ENCODE measurements at places on chromosomes 12 and 14. TPM values are rescaled to one million over a fixed set of nuclear protein-coding genes. Genes with fewer than 3 reads are reported as not detected.

Gene KRT74
- total RNA-seq: not detected

Gene FOXN3
- total RNA-seq: 127 TPM

Gene ASCL1
- total RNA-seq: not detected

Gene SDR9C7
- total RNA-seq: not detected

Gene CPNE8
- total RNA-seq: 5.5 TPM

Gene CLEC9A
- not detected for total RNA-seq

Gene GDF3
- not detected for total RNA-seq

Gene A2ML1
- not detected for total RNA-seq

Gene GLT8D2
- total RNA-seq: 0.33 TPM

Gene NEUROD4
- total RNA-seq: not detected

DNA sequence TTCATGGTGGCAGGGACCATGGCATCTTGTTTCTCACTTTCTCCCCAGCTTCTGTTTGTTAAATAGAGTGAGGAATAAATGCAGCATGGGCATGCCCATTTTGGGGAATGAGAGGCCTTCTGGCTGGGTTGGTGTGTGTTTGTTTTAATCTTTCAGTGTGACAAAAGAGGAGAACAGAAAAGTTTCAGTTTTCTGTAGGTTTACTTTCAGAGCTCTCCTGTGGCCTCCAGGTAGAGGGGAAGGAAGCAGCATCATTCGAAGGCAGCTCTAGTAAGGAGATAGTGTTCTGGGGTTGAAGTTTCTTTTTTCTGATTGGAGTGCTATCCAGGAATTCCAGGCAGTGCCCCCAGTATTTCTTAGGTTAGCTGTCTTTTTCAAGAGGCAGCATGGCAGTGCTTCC, 15.3 kb downstream of the MSRB3 start:
- peaks cover 11% of the 10 kb centered on the region for H3K27me3 ChIP-seq
- DNase-seq: no peak
- H3K27ac ChIP-seq: no peak overlapping the region
- no peaks in the 10 kb centered on the region for H3K4me1 ChIP-seq

- H3K36me3 ChIP-seq: peaks cover under 1% of the 10 kb centered on the region
- H3K4me1 ChIP-seq: no peaks in the 10 kb centered on the region
- no peak overlapping the region for H3K27ac ChIP-seq
- no peak for DNase-seq
Measured at GRCh38 chr12:125734137-125734536, 668.9 kb downstream of the AACS start.

- no peak overlapping the region for H3K27ac ChIP-seq
- no peaks in the 10 kb centered on the region for H3K4me1 ChIP-seq
- H3K27me3 ChIP-seq: no peaks in the 10 kb centered on the region
- no peak overlapping the region for H3K4me3 ChIP-seq
- no peak for DNase-seq
Measured at GRCh38 chr14:77950371-77951063, 150.6 kb downstream of the ADCK1 start.

- no peaks in the 10 kb centered on the region for H3K4me1 ChIP-seq
- DNase-seq: no peak
- H3K27ac ChIP-seq: no peak overlapping the region
- H3K36me3 ChIP-seq: no peaks in the 10 kb centered on the region
- H3K27me3 ChIP-seq: no peaks in the 10 kb centered on the region
Measured at GRCh38 chr14:34895277-34895676, 20.1 kb upstream of the BAZ1A start.

- peaks cover 45% of the 10 kb centered on the region for H3K27me3 ChIP-seq
- no peaks in the 10 kb centered on the region for H3K4me1 ChIP-seq
Measured at GRCh38 chr12:96698521-96698920, 208.5 kb upstream of the NEDD1 start.

DNA sequence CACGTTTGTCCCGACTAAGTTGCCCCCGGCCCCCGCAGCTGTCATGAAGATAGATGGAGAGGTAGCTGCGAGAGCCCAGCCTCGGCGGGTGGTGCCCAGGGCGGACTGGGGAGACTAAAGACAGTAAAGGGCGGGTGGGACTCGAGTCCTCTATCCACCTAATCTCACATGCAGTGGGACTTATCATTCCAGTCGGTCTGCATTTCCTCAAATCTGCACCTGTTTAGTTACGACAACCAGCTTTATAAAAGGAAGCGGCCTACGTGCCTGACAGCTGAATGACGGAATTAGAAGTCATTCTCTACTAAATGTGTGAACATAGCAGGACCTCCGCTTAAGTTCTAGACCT, 109.8 kb upstream of the EGLN3 start:
- peak overlapping the region; percentile 79 for H3K4me3 ChIP-seq
- H3K27ac ChIP-seq: peak overlapping the region; percentile 55
- DNase-seq: no peak
- H3K4me1 ChIP-seq: peaks cover 11% of the 10 kb centered on the region
- H3K36me3 ChIP-seq: no peaks in the 10 kb centered on the region

DNA sequence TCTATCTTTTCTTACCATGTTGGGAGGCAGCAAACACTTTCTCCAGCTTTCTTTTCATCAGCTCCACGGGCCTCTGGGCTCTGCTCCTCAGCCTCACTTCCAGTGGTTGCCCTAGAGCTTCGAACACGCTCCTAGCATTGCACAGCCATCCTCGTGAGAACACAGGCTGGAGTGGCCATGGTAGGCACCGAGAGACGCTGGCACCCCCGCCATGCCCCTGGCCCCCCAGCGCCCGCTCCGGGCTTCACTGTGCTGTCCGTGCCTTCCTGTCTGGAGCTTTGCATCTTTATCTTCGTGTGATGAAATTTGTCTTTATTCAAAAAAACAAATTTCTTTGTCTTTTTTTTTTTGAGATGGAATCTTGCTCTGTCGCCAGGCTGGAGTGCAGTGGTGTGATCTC, 352.2 kb downstream of the TMEM121 start:
- H3K4me3 ChIP-seq: no peak overlapping the region
- no peaks in the 10 kb centered on the region for H3K36me3 ChIP-seq
- peaks cover 23% of the 10 kb centered on the region for H3K27me3 ChIP-seq
- H3K27ac ChIP-seq: no peak overlapping the region
- peak; percentile 15 for DNase-seq

DNA sequence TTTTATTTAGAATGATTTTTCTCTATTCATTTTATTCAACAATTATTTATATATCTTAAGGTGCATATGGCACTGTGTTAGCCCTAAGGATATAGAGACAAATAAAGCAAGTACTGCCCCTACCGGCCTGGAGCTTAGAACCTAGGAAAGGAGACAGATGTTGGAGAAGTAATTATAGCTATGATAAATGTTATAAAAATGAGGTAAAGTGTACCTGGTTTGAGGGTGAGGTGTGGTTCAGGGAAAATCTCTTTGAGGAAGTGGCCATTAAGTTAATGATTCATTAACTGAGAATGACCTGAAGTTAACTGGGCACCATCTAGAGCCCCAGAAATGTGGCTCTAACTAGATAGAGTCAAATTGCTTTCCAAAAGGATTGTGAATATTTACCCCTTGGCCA, 31.9 kb downstream of the CDKL1 start:
- DNase-seq: no peak
- peaks cover 46% of the 10 kb centered on the region for H3K4me1 ChIP-seq
- no peak overlapping the region for H3K4me3 ChIP-seq
- peaks cover 6% of the 10 kb centered on the region for H3K36me3 ChIP-seq

GRCh38 chr12:90854136-90854689, 100.8 kb downstream of the CCER1 start:
- H3K27ac ChIP-seq: no peak overlapping the region
- no peak overlapping the region for H3K4me3 ChIP-seq
- no peaks in the 10 kb centered on the region for H3K27me3 ChIP-seq

GRCh38 chr12:12214635-12215131, 52.2 kb downstream of the LRP6 start:
- H3K27ac ChIP-seq: no peak overlapping the region
- H3K4me1 ChIP-seq: peaks cover 6% of the 10 kb centered on the region
- H3K27me3 ChIP-seq: peaks cover 82% of the 10 kb centered on the region

DNA sequence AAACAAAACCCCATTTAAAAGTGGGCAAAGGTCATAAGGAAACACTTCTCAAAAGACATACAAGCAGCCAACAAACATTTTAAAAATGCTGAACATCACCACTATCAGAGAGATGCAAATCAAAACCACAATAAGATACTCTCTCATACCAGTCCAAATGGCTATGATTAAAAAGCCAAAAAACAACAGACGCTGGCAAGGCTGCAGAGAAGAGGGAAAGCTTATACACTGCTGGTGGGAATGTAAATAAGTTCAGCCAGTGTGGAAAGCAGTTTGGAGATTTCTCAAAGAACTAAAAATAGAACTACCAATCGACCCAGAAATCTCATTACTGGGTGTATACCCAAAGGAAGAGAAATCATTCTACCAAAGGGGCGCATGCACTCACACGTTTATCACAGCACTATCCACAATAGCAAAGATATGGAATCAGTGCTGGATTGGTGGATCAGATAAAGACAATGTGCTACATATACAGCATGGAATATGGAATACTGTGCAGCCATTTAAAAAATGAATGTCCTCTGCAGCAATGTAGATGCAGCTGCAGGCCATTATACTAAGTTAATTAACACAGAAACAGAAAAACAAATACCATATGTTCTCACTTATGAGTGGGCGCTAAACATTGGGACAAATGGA, 102.1 kb upstream of the DAAM1 start:
- no peaks in the 10 kb centered on the region for H3K36me3 ChIP-seq
- no peak overlapping the region for H3K4me3 ChIP-seq
- H3K27me3 ChIP-seq: peaks cover 6% of the 10 kb centered on the region

GRCh38 chr12:100612606-100613005, 39.1 kb downstream of the GAS2L3 start:
- H3K27ac ChIP-seq: no peak overlapping the region
- no peak overlapping the region for H3K4me3 ChIP-seq
- H3K4me1 ChIP-seq: peaks cover 5% of the 10 kb centered on the region
- no peak for DNase-seq
- peaks cover 2% of the 10 kb centered on the region for H3K36me3 ChIP-seq
- H3K27me3 ChIP-seq: no peaks in the 10 kb centered on the region

GRCh38 chr14:99361596-99362215, 89.7 kb upstream of the BCL11B start:
- H3K27me3 ChIP-seq: no peaks in the 10 kb centered on the region
- H3K4me3 ChIP-seq: no peak overlapping the region
- DNase-seq: no peak

- no peaks in the 10 kb centered on the region for H3K27me3 ChIP-seq
- H3K4me1 ChIP-seq: no peaks in the 10 kb centered on the region
- H3K27ac ChIP-seq: no peak overlapping the region
Measured at GRCh38 chr14:104425171-104425681, 154.3 kb upstream of the C14orf180 start.

- peaks cover 1% of the 10 kb centered on the region for H3K36me3 ChIP-seq
- no peaks in the 10 kb centered on the region for H3K4me1 ChIP-seq
- DNase-seq: no peak
- H3K27me3 ChIP-seq: peaks cover 19% of the 10 kb centered on the region
- no peak overlapping the region for H3K4me3 ChIP-seq
Measured at GRCh38 chr12:22361785-22362184, 27.3 kb upstream of the ST8SIA1 start.

- H3K27me3 ChIP-seq: peaks cover 15% of the 10 kb centered on the region
- H3K27ac ChIP-seq: no peak overlapping the region
- no peak for DNase-seq
- H3K36me3 ChIP-seq: no peaks in the 10 kb centered on the region
Measured at GRCh38 chr12:5188472-5188871, 144.8 kb downstream of the KCNA5 start.

DNA sequence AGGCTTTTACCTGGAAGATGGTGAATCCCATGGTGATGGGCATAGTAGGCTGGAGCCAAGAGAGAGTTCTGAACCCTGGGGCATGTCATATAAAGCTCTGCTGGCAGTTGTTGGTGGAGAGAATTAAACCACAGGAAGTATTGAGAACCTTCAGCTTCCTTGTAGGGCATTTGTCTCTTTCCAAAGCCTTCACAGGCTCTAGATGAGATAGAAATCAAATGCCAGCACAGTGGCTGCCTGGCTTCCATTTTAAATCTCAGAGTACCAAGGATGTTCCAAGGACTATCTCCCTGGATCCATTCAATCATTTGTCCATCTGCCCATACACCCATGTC, 369.6 kb downstream of the DPF3 start:
- no peak for DNase-seq
- H3K27ac ChIP-seq: no peak overlapping the region
- peaks cover 17% of the 10 kb centered on the region for H3K27me3 ChIP-seq
- peaks cover 72% of the 10 kb centered on the region for H3K4me1 ChIP-seq
- peaks cover 25% of the 10 kb centered on the region for H3K36me3 ChIP-seq

GRCh38 chr12:130514149-130514551, 176.5 kb downstream of the PIWIL1 start:
- H3K36me3 ChIP-seq: no peaks in the 10 kb centered on the region
- H3K4me3 ChIP-seq: no peak overlapping the region
- H3K27me3 ChIP-seq: no peaks in the 10 kb centered on the region
- DNase-seq: no peak
- H3K4me1 ChIP-seq: no peaks in the 10 kb centered on the region

GRCh38 chr14:22599349-22599748, 1.2 kb downstream of the ABHD4 start:
- peak overlapping the region; percentile 90 for H3K27ac ChIP-seq
- no peak for DNase-seq
- H3K4me3 ChIP-seq: peak overlapping the region; percentile 98

- no peak for DNase-seq
- H3K27ac ChIP-seq: no peak overlapping the region
- H3K27me3 ChIP-seq: no peaks in the 10 kb centered on the region
- H3K4me3 ChIP-seq: no peak overlapping the region
- H3K4me1 ChIP-seq: peaks cover 20% of the 10 kb centered on the region
Measured at GRCh38 chr14:76779221-76780057, 18.2 kb downstream of the VASH1 start.

DNA sequence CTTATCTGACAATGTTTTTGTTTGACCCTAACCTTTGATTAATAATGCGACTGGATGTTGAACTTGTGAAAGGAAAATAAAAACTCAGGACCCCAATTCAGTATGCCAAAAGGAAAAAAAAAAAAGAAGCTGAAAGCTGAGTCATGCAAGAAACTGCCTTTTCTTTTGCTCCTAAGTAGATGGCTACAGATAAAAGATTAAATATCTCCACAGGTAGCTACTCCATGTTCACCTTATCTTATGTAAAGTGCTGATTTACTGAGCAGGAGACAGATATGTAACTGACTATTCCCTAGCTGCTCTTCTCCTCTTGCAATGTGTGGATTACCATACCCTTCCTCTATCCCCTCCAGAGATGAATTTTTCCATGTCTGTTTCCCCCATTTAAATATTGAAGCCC, 30.8 kb upstream of the TCL1B start:
- H3K27ac ChIP-seq: no peak overlapping the region
- no peak overlapping the region for H3K4me3 ChIP-seq
- H3K4me1 ChIP-seq: no peaks in the 10 kb centered on the region
- DNase-seq: no peak

DNA sequence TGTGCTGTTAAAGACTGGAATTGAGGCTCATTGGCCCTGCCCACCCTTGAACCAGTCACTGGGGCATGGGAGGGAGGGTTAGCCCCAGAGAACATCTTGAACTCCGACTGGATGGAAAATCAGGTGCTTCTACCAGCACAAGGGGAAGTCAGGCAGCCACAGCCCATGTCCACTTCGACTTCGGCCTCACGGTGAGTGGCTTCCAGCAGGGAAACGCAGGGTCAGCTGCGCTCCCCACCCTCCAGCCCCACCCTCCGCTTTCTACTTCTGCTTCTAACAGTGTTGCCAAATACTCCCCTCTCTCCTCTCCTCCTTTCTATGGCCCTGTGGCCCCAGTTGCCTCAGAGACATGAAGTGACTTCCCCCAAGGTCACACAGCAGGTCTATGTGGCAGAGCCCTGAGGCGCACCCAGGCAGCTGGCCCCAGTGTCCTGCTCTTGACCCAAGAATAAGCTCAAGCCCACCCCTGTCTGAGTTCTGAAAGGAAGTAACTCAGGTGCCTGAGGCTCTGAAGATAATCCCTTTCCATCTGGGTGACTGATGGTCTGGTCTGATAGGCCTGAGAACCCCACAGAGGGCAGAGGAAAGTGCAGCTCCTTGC, 11.9 kb upstream of the SH2B3 start:
- H3K27me3 ChIP-seq: peaks cover 8% of the 10 kb centered on the region
- no peaks in the 10 kb centered on the region for H3K36me3 ChIP-seq
- no peak overlapping the region for H3K27ac ChIP-seq
- no peak overlapping the region for H3K4me3 ChIP-seq
- no peak for DNase-seq
